ENCODE measurements at places on chromosomes 11 and 22.

DNA sequence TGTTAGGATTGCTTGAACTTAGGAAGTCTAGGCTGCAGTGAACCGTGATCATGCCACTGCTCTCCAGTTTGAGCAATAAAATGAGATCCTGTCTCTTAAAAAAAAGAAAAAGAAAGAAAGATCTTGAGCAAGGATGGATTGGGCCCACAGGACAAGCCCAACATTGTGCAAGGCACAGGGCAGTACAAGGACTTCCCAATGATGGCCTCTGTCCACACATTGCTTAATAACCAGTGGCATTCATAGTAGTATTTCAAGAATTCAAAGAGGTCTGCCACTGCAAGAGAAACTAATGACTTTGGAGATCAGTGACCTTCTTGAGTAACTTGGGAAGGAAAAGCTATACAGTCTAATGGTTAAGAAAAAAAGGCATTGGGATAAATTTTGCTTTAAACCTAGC is 44.6 kb downstream of the SEZ6L start:
- H3K4me1 ChIP-seq, result no peaks in the 10 kb centered on the region
- H3K27me3 ChIP-seq, result peaks cover 10% of the 10 kb centered on the region
- H3K36me3 ChIP-seq, result no peaks in the 10 kb centered on the region

DNA sequence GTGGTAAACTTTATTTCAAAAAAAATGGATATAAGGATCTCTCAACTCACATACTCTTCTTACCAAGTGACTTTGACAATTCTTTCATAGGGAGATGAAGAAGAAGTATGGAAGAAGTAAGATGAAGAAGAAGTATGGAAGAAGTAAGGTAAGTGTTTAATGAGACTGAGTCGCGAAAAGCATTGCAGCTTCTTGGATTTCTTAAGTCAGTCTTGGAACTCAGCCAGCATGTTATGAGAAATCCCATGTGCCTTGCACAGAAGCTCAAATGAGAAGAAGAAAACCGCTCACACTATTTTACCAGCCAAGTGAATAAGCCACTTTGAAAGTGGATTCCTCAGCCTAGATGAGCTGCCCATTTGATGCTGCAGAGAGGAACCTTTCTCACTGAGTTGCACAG is 332.0 kb upstream of the CCDC179 start:
- H3K27me3 ChIP-seq, result no peaks in the 10 kb centered on the region
- H3K36me3 ChIP-seq, result no peaks in the 10 kb centered on the region
- no peak overlapping the region for H3K27ac ChIP-seq
- no peaks in the 10 kb centered on the region for H3K4me1 ChIP-seq
- no peak for DNase-seq

DNA sequence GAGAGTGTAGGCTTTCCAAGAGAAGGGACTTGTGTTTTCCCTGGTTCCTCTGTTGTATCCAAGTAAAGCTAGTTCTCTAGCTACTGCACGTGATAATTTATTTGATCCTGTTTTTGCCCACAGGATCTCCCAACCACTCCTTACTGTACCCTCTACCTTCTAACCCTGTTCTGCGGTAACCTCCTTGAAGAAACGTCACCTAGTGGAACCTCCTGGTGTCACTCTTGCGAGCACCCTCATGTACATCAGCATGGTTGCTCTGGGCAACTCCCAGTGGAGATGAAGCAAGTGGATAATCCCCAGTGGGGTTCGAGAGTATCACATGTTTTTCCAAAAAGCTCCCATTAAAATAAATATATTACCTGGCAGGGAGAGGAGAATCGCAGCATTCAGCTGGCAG is 108.9 kb upstream of the CLMP start:
- DNase-seq, result no peak
- H3K27me3 ChIP-seq, result no peaks in the 10 kb centered on the region
- H3K36me3 ChIP-seq, result no peaks in the 10 kb centered on the region
- H3K4me1 ChIP-seq, result no peaks in the 10 kb centered on the region

- no peaks in the 10 kb centered on the region for H3K36me3 ChIP-seq
- H3K27me3 ChIP-seq, result no peaks in the 10 kb centered on the region
- H3K27ac ChIP-seq, result no peak overlapping the region
- DNase-seq, result no peak
- no peaks in the 10 kb centered on the region for H3K4me1 ChIP-seq
- no peak overlapping the region for H3K4me3 ChIP-seq
Observed at GRCh38 chr22:42033263-42034181, 34.9 kb downstream of the WBP2NL start.

DNA sequence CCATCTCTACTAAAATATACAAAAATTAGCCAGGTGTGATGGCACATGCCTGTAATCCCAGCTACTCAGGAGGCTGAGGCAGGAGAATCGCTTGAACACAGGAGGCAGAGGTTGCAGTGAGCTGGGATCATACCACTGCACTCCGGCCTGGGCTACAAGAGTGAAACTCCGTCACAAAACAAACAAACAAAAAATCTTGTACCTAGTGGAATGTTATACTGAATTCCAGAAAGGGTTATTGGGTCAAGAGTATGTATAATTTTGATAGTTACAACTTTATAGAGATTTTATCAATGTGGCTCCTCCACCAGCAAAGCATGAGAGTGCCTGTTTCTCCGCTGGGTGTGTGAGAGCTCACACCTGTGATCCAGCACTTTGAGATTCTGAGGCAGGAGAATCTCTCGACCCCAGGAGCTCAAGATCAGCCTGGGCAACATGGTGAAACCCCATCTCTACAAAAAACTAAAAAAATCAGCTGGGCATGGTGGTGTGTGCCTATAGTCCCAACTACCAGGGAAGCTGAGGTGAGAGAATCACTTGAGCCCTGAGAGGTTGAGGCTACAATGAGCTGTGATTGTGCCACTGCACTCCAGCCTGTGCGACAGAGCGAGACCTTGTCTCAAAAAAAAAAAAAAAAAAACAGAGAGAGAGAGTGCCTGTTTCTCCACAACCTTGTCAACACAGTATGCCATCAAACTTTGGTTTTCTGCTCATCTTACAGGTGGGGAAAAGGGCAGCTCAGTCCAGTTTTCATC is 12.7 kb upstream of the FOLR1 start:
- H3K36me3 ChIP-seq, result no peaks in the 10 kb centered on the region
- no peak overlapping the region for H3K4me3 ChIP-seq
- H3K27me3 ChIP-seq, result no peaks in the 10 kb centered on the region
- no peak overlapping the region for H3K27ac ChIP-seq
- no peak for DNase-seq
